ENCODE measurements at places on chromosomes 1 and 21.

DNA sequence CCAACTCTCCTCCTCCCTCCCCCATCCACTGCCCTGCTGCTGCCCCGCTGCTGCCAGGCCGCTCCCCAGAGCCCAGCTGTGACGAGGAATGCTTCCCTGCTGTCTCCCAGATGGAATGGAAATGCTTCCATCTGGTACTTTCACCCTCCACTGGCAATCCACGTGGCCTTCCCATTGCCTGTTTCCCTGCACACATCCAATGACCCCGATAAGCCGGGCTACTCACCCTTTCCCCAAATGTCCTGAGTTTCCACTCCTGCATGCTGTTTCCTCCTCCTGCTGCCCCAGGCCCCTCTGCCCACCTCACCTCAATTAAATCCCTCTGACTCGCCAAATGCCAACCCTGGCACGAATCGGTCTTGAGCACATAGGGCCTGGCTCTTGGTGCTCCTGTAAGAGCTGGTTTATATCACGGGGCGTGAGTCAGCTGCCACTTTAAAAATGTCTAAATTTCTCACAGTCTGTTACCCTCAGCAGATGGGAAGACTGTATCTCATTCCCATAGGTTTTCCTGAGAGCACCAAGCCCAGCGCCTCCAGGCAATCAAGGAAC is 36.4 kb downstream of the MRAP start:
- no peaks in the 10 kb centered on the region for H3K4me1 ChIP-seq
- no peak overlapping the region for H3K4me3 ChIP-seq
- H3K27ac ChIP-seq = no peak overlapping the region
- H3K36me3 ChIP-seq = peaks cover 44% of the 10 kb centered on the region
- DNase-seq = peak; percentile 28

GRCh38 chr21:41483415-41483814 is 24.5 kb downstream of the TMPRSS2 start:
- no peak overlapping the region for H3K27ac ChIP-seq
- DNase-seq = no peak
- peaks cover 20% of the 10 kb centered on the region for H3K27me3 ChIP-seq
- no peaks in the 10 kb centered on the region for H3K4me1 ChIP-seq
- no peak overlapping the region for H3K4me3 ChIP-seq
- no peaks in the 10 kb centered on the region for H3K36me3 ChIP-seq

DNA sequence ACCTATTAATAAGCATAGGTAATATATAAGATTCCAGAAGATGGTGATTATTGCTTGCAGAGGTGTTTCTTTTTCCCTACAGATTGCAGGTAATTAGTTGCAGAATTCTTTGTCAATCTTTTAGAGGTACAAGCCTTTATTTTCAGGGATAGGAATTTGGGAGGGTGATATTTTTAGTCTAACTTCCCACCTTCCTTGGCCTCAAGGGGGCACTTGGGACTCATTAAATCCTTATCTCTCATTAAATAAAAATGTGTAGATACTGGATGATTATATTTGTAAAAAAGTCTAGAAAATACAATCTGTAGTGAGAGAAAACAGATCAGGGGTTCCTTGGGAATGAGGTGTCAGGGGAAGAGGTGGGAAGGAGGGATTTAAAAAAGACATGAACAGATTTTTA is 179.2 kb downstream of the PATJ start:
- no peaks in the 10 kb centered on the region for H3K4me1 ChIP-seq
- peaks cover 12% of the 10 kb centered on the region for H3K36me3 ChIP-seq
- H3K27me3 ChIP-seq = no peaks in the 10 kb centered on the region
- H3K27ac ChIP-seq = no peak overlapping the region

GRCh38 chr1:115426956-115427355 is 88.9 kb upstream of the NGF start:
- H3K27ac ChIP-seq = peak overlapping the region; percentile 58
- H3K4me3 ChIP-seq = no peak overlapping the region
- no peaks in the 10 kb centered on the region for H3K27me3 ChIP-seq
- no peak for DNase-seq
- no peaks in the 10 kb centered on the region for H3K36me3 ChIP-seq
- H3K4me1 ChIP-seq = peaks cover 20% of the 10 kb centered on the region

- H3K27ac ChIP-seq = no peak overlapping the region
- no peaks in the 10 kb centered on the region for H3K27me3 ChIP-seq
- H3K36me3 ChIP-seq = no peaks in the 10 kb centered on the region
- no peaks in the 10 kb centered on the region for H3K4me1 ChIP-seq
Measured at GRCh38 chr1:194731025-194731424, 1544.6 kb upstream of the B3GALT2 start.

DNA sequence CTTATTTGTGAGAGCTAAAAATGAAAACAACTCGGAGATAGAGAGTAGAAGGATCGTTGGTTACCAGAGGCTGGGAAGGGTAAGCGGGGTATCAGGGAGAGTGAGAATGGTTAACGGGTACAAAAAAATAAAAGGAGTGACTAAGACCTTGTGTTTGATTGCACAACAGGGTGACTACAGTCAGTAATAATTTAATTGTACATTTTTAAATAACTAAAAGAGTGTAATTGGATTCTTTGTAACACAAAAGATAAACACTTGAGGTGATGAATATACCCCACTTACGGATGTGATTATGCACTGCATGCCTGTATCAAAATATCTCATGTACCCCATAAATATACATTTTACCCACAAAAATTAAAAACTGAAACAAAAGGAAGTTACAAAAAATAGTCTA is 29.4 kb downstream of the FOXJ3 start:
- no peak overlapping the region for H3K4me3 ChIP-seq
- H3K4me1 ChIP-seq = no peaks in the 10 kb centered on the region
- DNase-seq = no peak
- no peak overlapping the region for H3K27ac ChIP-seq
- H3K27me3 ChIP-seq = no peaks in the 10 kb centered on the region
- no peaks in the 10 kb centered on the region for H3K36me3 ChIP-seq

GRCh38 chr1:83799594-83799993 is 199.3 kb downstream of the TTLL7 start:
- no peak overlapping the region for H3K4me3 ChIP-seq
- no peaks in the 10 kb centered on the region for H3K27me3 ChIP-seq
- H3K36me3 ChIP-seq = no peaks in the 10 kb centered on the region
- DNase-seq = no peak
- no peak overlapping the region for H3K27ac ChIP-seq
- H3K4me1 ChIP-seq = peaks cover 6% of the 10 kb centered on the region

DNA sequence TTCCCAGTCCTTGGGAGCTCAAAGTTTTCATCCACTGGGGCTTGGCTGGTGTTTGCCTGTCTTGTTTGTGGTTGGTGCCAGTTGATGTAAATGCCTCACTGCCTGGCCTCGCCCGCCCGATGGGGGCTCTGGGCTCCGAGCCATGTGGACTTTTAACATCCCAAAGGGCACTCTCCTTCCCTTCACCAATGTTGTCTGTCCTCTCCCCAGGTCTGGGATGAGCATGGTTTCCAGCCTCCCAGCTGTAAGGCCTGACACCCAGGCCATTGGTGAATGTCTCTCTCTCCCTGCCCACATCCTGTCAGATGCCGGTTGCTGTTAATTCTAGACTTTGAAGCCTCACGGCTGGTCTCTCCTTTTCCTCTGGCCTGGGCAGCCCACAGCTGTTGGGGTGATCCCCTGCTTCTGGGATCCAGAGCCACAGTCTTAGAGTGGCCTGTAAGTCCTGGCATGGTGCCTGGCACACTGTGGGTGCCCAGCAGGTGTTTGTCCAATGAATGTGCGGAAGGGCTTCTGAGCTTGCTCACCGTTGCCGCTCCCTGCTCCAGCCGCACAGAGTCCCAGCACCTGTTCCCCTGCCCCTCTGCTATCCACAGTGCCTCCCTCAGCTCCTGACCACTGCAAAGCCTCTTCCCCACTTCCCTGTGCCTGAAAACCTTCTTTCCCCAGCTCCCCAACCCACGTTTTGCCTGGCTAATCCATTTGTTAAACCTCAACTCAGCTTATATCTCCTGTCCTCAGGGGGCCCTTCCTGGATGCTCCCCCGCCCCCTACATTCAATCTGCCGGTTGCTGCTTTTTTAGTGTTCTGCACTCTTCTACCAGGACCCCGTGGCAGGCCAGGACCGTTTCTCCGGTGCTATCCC is 3.3 kb upstream of the C1orf174 start:
- H3K36me3 ChIP-seq = no peaks in the 10 kb centered on the region
- H3K4me1 ChIP-seq = peaks cover 9% of the 10 kb centered on the region
- DNase-seq = no peak
- no peak overlapping the region for H3K4me3 ChIP-seq
- no peak overlapping the region for H3K27ac ChIP-seq
- peaks cover 12% of the 10 kb centered on the region for H3K27me3 ChIP-seq

DNA sequence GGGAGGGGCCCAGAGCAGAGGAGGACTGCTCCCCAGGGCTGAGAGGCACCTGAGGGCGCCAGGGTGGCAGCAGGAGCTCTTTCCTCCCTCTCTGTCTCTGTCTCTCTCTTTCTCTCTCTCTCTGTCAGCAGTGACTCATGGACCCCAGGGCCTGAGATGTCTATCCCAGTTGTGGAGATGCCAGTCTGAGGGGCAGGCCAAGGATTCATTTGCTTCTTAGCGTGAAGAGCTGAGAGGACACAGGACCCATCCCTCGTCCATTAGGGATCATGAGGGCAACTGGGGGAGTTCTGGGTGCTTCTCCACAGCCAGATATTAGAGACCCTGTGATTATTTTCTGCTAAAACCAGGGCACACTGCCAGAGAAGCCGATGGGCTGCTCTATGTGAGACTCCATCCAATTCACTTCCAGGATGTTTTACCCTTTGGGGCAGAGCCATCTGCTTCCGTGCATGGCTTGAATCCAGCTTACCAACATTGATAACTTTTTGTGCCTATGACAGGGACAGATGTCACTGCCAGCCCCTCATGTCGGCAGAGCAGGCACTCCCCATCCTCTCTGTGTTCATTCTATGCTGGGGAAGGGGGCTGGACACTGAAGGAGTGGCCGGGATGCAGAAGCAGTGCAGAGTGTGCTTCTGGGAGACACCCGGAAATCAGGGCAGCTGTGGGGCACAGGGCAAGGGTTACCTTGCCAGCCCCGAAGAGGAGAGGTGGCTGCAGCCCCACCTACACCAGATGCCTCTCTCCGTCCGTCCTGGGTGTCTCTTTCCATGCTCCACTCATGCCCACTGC is 4.1 kb upstream of the PCBP3 start:
- no peak overlapping the region for H3K4me3 ChIP-seq
- H3K4me1 ChIP-seq = no peaks in the 10 kb centered on the region
- no peak overlapping the region for H3K27ac ChIP-seq
- peaks cover 55% of the 10 kb centered on the region for H3K27me3 ChIP-seq
- H3K36me3 ChIP-seq = no peaks in the 10 kb centered on the region

- no peak overlapping the region for H3K27ac ChIP-seq
- DNase-seq = no peak
- H3K36me3 ChIP-seq = peaks cover 100% of the 10 kb centered on the region
- H3K4me3 ChIP-seq = no peak overlapping the region
- H3K27me3 ChIP-seq = no peaks in the 10 kb centered on the region
Measured at GRCh38 chr1:28565040-28565439, 12.2 kb downstream of the TRNAU1AP start.

DNA sequence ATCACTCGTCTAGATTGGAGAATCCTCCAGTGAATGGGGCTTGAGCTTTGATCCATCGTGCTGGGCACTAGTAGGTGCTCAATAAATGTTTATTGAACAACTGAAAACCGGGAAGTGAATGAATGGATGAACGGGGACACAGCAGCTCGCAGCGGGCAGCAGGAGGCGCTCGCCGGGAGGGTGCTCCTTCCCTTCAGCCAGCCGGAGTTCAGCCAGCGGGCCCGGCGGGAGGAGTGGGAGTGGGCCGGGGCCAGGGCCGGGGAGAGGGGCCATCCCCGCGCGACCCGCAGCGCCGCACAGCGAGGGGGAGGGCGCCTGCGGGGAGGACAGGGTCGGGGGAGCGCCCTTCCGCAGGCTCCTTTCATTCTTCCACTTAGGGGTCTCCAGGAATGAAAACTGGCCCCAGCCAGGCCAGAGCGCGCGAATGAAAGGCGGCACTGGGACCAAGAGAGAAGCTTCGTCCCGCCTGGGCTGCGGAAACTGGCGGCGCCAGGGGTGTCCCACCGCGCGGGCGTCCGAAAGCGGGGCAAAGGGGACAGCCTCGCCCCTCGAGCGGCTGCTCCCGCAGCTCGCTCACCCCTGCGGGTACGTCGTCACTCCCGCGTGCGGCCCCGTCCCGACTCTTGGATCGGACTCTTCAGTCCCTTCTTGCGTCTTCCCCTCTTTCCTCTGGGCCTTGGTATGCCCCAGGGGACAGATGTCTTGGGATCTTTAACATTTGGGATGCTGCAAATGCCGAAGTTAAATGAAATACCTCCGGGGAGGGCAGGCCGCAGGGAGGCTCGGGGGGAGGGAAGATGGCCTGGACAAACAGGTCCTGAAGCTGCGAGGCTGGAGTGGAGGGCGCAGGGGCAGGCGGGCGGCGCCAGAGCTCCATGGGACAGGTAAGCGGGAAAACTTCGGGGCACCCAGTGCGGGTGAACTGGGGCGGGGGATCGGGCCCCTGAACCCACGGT is 3.6 kb upstream of the INAVA start:
- peak overlapping the region; percentile 58 for H3K27ac ChIP-seq
- DNase-seq = no peak
- H3K4me1 ChIP-seq = peaks cover 9% of the 10 kb centered on the region
- H3K36me3 ChIP-seq = no peaks in the 10 kb centered on the region
- H3K27me3 ChIP-seq = peaks cover 4% of the 10 kb centered on the region

- no peak overlapping the region for H3K27ac ChIP-seq
- H3K4me3 ChIP-seq = no peak overlapping the region
- no peaks in the 10 kb centered on the region for H3K36me3 ChIP-seq
- no peaks in the 10 kb centered on the region for H3K27me3 ChIP-seq
- no peaks in the 10 kb centered on the region for H3K4me1 ChIP-seq
Measured at GRCh38 chr1:213852107-213852506, 135.7 kb upstream of the PROX1 start.

DNA sequence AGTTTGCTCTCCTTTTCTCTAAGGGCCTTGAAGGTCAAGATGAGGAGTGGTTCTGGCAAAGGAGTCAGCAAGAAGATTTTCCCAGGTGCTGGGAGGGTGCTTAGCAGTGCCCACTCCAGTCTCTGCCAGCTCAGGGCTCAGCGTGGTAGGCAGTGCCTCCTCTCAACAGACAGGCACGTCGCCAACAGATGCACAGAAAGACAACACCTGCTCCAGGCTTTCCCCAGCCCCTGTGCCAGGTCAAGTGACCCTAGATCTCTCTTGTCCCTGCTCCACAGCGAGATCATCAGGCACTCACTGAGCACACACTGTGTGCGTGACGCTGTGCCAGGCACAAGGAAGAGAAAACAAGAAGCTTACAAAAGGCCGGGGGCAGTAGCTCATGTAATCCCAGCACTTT is 86.0 kb downstream of the CASZ1 start:
- H3K27ac ChIP-seq = no peak overlapping the region
- no peaks in the 10 kb centered on the region for H3K36me3 ChIP-seq
- H3K27me3 ChIP-seq = no peaks in the 10 kb centered on the region
- H3K4me3 ChIP-seq = no peak overlapping the region

DNA sequence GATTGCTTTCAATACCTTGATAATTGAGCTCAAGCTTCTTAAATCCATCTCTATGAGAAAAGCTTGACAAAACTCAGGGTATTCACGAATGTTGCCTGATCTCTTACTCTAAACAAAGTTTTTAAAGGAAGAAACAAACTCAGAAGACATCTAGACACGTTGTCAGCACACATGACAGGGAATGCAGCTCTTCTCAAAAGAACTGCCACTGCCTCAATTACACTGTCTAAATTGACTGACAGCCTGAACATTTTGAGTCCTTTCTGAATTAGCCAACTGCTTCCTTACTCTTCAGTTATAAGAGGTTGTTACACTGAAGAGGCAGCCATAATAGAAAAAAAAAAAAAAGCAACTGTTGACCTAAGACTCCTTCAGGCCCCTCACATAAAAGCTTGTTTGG is 1646.7 kb upstream of the B3GALT2 start:
- no peak overlapping the region for H3K27ac ChIP-seq
- H3K27me3 ChIP-seq = no peaks in the 10 kb centered on the region
- H3K36me3 ChIP-seq = no peaks in the 10 kb centered on the region

GRCh38 chr1:914891-915280 is 8.8 kb upstream of the SAMD11 start:
- no peak for DNase-seq
- peaks cover 88% of the 10 kb centered on the region for H3K27me3 ChIP-seq
- no peak overlapping the region for H3K4me3 ChIP-seq
- H3K36me3 ChIP-seq = no peaks in the 10 kb centered on the region
